ENCODE measurements at places on chromosomes 6 and 20.

DNA sequence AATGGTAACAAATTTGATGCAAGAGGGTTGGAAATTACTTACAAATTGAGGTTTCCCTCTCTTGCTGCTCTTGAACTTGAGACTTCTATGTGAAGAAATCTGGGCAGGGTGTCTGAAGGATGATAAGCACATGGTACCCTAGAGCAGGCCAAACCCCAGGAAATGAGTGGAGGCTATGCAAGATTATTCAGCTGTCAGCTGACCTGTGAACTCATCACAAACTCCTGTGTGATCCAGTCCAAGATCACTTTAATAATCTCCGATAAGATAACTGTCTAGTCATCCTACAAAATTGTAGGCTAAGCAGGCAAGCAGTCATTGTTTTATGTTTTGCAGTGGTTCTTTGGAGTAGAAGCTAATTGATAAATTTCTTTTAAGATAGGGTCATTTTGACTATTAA, 213.1 kb downstream of the BTBD3 start:
- no peak for DNase-seq

DNA sequence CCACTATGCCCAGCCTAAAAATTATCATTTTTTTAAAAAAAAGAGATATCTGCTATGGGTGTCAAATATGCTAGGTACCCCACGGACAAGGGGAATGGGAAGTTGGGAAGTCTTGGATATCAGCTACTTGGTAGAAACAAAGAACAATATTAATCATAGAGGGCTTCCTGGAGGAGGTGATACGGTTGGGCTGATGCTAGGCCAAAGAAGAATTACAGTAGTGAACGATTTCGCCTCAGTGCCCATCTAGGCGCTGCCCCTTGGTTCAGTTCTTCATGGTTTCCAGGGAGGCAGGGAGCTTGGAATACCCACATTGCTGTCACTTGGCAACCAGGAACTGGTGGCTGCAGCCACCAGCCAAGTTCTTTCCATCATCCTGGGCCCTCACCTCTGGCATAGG, 5.5 kb upstream of the PSMF1 start:
- no peak for DNase-seq

DNA sequence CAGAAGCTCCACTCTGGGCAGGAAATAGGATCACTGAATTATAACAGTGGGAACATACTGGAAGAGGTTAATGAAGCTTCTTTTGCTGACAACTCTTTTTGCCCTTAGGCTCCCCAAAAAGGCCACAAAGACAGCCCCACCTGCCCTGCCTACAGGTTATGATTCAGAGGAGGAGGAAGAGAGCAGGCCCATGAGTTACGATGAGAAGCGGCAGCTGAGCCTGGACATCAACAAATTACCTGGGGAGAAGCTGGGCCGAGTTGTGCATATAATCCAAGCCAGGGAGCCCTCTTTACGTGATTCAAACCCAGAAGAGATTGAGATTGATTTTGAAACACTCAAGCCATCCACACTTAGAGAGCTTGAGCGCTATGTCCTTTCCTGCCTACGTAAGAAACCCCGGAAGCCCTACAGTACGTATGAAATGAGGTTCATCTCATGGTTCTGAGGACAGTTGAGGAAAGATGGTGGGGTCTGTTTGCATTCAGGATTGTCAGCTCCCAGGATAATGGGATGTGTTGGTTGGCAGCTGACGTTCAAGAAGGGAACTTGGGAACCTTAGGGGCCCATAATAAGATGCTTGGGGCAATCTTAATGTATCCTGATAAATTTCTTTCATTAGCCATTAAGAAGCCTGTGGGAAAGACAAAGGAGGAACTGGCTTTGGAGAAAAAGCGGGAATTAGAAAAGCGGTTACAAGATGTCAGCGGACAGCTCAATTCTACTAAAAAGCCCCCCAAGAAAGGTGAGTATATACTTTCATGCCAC, 11.5 kb downstream of the BRD2 start:
- DNase-seq, result no peak

GRCh38 chr6:40996591-40997233, 42.3 kb downstream of the UNC5CL start:
- DNase-seq, result no peak

GRCh38 chr20:9110365-9110764, 41.5 kb downstream of the PLCB4 start:
- no peak for DNase-seq

- no peak for DNase-seq
Observed at GRCh38 chr20:60977901-60978300, 274.2 kb upstream of the CDH4 start.

DNA sequence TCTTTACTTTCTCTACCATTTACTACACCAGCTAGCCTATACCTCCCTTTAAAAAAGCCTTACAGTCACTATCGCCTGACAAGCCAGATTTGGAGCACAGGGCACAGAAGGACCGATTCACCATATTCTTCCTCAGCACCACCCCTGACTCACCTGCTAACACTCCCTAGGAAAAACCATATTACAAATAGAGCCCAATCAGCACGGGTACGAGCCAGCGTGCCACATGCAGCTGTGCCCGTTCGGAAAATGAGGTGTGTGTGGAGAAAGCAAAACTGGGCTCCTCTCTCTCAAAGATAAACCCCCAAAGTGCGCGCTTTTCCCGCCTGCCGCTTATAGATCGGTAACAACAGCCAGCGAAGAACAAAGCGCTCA, 1.2 kb downstream of the SYNCRIP start:
- peak; percentile 26 for DNase-seq

Measured in stimulated activated CD8-positive, alpha-beta memory T cell treated with anti-CD3 and anti-CD28 coated beads, Interleukin-15, amount 100 ng/mL, for 4 hours (primary cell).